ENCODE measurements at places on chromosomes 5 and 9.
A peak's percentile ranks its signal among the peaks of the same experiment; 100 is the strongest.

GRCh38 chr5:123215929-123216702 lies 127.1 kb downstream of the PRDM6 start:
- H3K27me3 ChIP-seq: no peaks in the 10 kb centered on the region
- H3K36me3 ChIP-seq: no peaks in the 10 kb centered on the region
- H3K4me3 ChIP-seq: no peak overlapping the region
- H3K27ac ChIP-seq: no peak overlapping the region

DNA sequence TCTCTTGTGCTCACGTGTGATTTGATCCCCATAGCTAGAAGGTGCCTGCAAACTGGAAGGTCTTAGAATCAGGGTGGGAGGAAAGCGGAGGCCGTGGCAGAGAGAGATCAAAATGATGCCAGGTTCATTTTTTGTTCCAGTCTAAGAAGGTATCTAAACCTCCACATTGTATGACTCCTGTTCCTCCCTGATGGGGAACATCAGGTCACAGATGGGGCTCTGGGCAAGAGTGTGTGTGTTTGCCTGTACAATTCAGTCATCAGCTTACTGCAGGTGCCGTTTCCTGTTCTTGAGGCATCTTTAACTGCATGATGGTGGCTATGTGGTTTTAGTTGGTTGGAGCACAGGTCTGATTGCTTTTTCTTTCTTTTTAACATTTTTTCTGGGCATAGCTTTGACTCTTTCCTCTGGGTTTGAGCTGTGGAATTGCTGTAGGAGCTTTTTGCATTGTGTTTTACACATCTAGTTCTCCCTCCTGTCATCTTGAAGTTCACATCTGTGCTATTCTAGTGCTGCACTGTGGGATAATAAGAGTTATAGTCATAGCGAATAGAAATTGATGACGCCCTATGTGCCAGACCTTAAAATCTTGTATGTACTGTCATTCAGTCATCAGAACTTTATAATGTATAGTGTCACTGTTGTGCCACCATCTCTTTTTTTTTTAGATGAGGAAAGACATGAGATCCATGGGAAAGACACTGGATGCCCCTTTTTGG lies 30.8 kb downstream of the ARHGAP26 start:
- no peaks in the 10 kb centered on the region for H3K27me3 ChIP-seq
- DNase-seq: no peak

GRCh38 chr5:149392718-149393117 lies 13.6 kb upstream of the IL17B start:
- H3K27ac ChIP-seq: no peak overlapping the region
- peaks cover 2% of the 10 kb centered on the region for H3K4me1 ChIP-seq
- H3K4me3 ChIP-seq: no peak overlapping the region
- no peaks in the 10 kb centered on the region for H3K27me3 ChIP-seq
- H3K36me3 ChIP-seq: no peaks in the 10 kb centered on the region
- no peak for DNase-seq

GRCh38 chr5:144352330-144352729 lies 181.7 kb downstream of the KCTD16 start:
- no peak for DNase-seq
- no peaks in the 10 kb centered on the region for H3K4me1 ChIP-seq
- no peak overlapping the region for H3K27ac ChIP-seq
- no peak overlapping the region for H3K4me3 ChIP-seq
- no peaks in the 10 kb centered on the region for H3K36me3 ChIP-seq

GRCh38 chr5:123164054-123164453 lies 75.0 kb downstream of the PRDM6 start:
- H3K27ac ChIP-seq: no peak overlapping the region
- H3K4me3 ChIP-seq: no peak overlapping the region
- H3K4me1 ChIP-seq: peaks cover 20% of the 10 kb centered on the region
- no peaks in the 10 kb centered on the region for H3K36me3 ChIP-seq
- H3K27me3 ChIP-seq: no peaks in the 10 kb centered on the region
- peak; percentile 30 for DNase-seq

Data from hepatocyte (in vitro differentiated cells).